Activated CD8-positive, alpha-beta T cell treated with anti-CD3 and anti-CD28 coated beads for 36 hours (primary cell): ENCODE measurements at places on chromosomes 12 and 14.

DNA sequence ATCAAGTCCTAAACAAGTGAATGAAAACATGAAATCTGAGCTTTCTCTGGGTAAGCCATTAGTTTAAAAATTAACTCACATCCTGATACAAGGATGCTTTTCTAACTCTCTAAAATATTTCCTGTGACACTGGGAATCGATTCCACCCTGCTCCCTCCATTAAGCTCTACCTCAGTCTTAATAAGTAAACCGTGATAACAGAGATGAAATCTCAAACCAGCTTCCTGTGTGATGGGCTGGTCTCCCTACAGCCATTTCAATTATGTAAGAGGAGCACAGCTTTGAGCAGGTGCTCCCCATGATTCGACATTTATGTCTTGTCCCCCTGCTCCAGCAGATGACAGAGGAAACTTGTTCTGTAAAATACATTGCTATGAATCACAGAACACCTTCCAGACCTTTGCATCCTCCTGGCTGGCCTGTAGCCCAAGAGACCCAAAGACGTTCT is 59.0 kb downstream of the GAS2L3 start:
- H3K36me3 ChIP-seq, result no peaks in the 10 kb centered on the region
- H3K4me3 ChIP-seq, result no peak overlapping the region
- no peak for DNase-seq
- H3K4me1 ChIP-seq, result no peaks in the 10 kb centered on the region

DNA sequence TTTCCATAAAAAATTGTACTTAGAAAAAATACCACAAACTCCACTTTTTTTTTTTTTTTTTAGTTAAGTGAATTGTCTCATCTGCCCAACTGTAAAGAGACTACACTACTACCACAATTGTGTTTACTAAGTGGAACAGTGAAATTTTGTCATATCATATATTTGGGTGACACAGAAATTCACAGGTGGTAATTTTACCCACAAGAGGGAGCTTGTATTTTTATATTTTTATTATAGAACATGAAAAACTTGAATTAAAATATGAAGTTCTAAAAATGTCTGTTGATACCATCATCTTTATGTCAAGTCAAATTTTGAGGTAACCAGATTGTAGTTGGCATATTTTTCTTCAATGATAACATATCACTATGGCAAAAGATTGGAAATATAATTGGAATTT is 329.4 kb upstream of the SOX5 start:
- no peaks in the 10 kb centered on the region for H3K4me1 ChIP-seq
- no peaks in the 10 kb centered on the region for H3K27me3 ChIP-seq
- no peak overlapping the region for H3K4me3 ChIP-seq
- DNase-seq, result no peak

GRCh38 chr12:68106660-68107059 is 52.9 kb downstream of the IFNG start:
- H3K27me3 ChIP-seq, result no peaks in the 10 kb centered on the region
- H3K4me1 ChIP-seq, result peaks cover 2% of the 10 kb centered on the region
- no peak for DNase-seq
- H3K27ac ChIP-seq, result no peak overlapping the region
- H3K4me3 ChIP-seq, result no peak overlapping the region

GRCh38 chr14:92677087-92677668 is 71.2 kb downstream of the LGMN start:
- H3K4me1 ChIP-seq, result peaks cover 75% of the 10 kb centered on the region
- peak; percentile 93 for DNase-seq
- H3K36me3 ChIP-seq, result peaks cover 85% of the 10 kb centered on the region
- peak overlapping the region; percentile 86 for H3K27ac ChIP-seq
- H3K4me3 ChIP-seq, result peak overlapping the region; percentile 4

- no peak overlapping the region for H3K27ac ChIP-seq
- no peak for DNase-seq
- no peaks in the 10 kb centered on the region for H3K4me1 ChIP-seq
- H3K36me3 ChIP-seq, result peaks cover 13% of the 10 kb centered on the region
- no peak overlapping the region for H3K4me3 ChIP-seq
- no peaks in the 10 kb centered on the region for H3K27me3 ChIP-seq
Observed at GRCh38 chr14:103688441-103688840, 26.8 kb downstream of the XRCC3 start.

DNA sequence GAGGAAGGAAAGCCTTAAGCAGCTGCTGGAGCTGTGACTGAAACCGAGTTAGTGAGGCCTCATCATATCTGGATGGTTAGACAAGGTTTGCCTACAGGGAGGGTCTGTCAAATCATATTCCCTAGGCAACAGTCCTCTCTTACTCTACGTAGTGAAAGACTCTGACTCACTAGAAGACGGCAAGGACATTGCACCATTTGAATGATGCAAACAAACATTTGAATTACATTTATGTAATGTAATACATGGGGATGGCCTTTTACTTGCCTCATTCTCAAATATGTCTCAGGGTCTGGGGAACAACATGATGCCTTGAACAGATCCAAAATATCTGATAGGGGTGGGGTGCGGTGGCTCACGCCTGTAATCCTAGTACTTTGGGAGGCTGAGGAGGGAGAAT is 29.8 kb upstream of the STRAP start:
- DNase-seq, result no peak
- no peak overlapping the region for H3K4me3 ChIP-seq
- no peak overlapping the region for H3K27ac ChIP-seq

DNA sequence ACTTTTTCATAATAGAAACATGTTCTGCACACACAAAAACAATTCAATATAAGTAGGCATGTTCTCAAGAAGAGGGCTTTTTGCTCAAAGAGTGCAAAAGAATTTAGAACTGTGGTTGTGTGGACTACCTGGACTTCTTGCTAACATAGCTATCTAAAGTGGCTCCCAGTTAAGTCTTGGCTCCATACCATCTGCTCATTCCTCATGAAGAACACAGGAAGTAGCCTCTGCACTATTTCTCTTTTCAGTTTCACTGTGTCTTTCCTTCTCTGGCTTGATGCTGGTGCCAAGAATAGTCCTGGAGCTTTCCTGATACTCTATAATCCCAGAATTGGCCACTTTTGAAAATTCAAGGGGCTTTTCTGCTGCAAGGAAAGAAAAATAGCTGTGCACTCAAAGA is 127.4 kb downstream of the CCER1 start:
- no peak for DNase-seq
- H3K4me3 ChIP-seq, result no peak overlapping the region
- H3K27me3 ChIP-seq, result no peaks in the 10 kb centered on the region
- no peaks in the 10 kb centered on the region for H3K4me1 ChIP-seq
- no peaks in the 10 kb centered on the region for H3K36me3 ChIP-seq
